Left lobe of liver (tissue), 2 donors: ENCODE measurements at places on chromosomes 7 and 10. TPM values are rescaled to one million over a fixed set of nuclear protein-coding genes. Genes with fewer than 3 reads are reported as not detected.

DNA sequence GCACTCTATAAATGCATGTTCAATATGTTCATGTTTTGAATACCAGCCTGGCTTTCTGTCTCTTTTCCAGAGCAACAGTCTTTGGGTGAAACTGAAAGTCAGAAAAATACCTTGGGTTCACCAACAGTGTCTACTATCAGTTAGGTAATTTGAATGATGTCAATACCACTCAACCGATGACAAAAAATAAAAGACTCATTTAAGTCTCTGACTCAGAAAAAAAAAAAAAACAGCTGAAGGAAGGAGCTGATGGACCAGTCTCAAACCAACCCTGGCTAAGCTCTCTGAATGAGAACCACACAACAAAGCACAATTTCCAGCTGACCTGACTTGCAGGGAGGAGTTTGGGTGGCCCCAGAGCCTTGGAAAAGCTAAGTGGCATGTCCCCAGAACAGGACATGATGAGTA lies 42.5 kb downstream of the ABLIM1 start:
- no peak for DNase-seq

GRCh38 chr10:50605951-50606270 lies 17.8 kb downstream of the SGMS1 start:
- no peak for DNase-seq

DNA sequence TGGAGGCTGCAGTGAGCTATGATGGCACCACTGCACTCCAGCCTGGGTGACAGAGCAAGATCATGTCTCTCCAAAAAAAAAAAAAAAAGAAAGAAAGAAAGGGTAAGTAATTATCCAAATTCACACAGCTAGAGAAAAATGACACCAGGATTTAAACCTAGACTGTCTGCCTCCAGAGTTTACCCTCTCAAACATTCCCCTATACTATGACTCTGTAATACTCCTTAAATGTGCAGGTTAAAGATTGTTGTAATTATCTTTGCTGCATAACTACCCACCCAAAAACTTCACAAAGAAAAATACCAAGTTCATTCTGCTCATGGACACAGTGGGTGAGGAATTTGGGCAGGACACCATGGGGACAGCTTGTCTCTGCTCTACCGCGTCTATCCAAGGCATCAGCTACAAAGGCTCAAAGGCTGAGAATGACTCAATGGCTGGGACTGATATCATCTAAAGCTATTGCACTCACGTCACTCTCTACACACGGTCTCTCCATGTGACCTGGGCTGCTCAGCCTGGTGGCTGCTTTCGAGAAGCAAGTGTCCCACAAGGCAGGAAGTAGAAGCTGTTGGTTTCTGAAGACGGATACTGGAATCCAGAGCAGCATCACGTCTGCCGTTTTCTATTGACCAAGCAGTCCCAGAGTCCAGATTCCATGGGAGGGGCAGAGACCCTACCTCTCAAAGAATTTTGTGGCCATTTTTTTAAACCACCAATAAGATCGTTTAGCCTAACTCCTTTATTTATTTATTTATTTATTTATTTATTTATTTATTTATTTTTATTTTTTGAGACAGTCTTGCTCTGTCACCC lies 185.7 kb upstream of the AUTS2 start:
- DNase-seq: no peak

GRCh38 chr7:14235056-14235455 lies 245.6 kb upstream of the ETV1 start:
- no peak for DNase-seq

GRCh38 chr7:27746978-27747377 lies 7.0 kb downstream of the TAX1BP1 start:
- DNase-seq: no peak

DNA sequence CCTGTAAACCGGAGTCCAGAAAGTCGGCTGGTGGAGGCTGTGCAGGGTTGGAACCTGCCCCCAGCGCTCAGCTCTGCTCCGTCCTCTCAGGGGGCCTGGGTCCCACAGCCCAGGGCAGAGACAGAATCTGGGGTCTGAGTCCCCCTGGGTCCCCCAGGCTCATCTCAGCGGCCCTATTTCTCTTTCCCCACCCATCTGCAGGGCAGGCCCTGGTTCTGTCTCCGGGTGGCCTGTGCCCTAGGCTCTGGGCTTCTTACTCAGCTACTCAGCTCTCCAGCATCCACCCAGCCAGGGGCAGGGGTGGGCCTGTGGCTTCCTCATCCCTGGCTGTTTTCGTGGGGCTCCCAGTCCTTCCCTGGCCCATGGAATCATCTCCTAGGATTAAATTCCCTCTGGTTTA lies 183.4 kb downstream of the ADARB2 start:
- no peak for DNase-seq

DNA sequence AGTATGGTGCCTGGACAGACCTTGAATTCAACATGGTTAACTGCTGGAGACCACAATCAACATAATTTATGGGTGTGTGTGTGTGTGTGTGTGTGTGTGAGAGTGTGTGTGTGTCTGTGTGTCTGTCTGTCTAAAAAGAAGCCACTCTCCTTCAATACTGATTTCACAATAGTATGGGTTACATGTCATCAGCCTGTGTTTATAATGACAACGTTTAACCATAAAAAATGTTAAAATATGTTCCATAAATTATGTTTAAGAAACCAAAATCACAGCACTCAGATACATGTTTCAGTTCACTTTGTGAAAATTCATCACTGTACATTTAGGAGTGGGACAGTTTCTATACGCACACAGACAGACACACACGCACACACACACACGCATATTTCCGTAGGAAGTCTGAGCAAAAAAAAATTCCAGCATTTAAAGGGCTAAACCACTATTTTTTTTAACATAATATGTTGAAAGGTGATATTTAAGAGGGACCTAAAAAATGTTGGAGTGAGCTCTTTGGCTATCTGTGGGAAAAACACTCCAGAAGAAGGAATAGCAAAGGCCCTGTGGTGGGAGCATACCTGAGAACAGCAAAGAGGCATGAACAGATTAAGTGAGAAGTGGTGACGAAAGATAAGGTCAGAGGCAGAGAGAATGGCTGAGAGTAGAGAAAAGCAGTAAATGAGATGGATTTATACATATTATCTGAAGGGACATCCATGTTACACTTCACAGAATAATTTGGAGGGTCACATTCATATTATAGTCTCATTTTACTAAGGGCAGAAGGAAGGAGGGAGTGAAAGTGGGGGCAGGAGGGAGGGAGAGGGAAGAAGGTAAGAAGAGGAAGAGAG lies 10.9 kb downstream of the PDZD8 start:
- DNase-seq: no peak

GRCh38 chr10:1874533-1874932 lies 137.2 kb upstream of the ADARB2 start:
- no peak for DNase-seq

DNA sequence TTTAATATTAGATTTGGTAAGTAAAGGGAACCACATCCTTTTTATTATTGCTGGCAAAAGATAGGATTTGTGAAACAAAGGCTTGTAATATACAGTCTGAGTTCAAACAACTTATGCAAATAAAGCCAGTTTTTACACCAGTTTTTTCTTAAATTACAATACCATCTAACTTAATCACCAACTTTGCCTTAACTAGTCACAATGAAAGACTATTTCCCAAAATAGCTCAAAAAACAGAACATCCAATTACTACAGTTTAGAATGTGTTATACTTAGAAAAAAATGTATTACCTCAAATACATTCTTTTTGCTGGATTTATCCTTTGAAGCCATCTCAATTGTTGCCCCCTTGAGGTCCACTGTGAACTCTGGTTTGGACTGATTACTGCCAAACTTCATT lies 108.5 kb downstream of the ARHGAP12 start:
- no peak for DNase-seq

Gene PRSS37
- total RNA-seq: not detected

Gene WDFY4
- 1.3 TPM for total RNA-seq

Gene CDH23
- total RNA-seq: 20.9 TPM
